ENCODE measurements at places on chromosomes 5 and 9. TPM values are rescaled to one million over a fixed set of nuclear protein-coding genes. Genes with fewer than 3 reads are reported as not detected.

DNA sequence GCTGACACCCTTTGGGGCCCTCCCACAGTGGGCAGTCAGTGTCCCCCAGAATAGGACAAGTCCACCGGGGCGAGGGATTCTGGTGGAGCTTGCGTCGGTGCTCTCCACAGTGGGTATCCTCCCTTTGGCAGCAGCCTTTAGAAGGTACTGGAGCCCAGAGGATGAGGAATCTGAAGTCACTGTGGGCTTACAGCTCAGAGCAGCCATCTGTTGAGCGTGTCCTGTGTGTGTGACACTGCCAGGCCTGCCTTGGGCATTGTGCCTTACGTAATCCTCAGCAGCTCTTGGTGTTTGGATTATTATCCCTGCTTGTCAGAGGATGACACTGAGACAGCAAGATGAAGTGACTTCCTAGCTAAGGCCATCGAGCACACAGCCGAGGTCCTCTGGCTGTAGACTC lies 12.6 kb downstream of the URM1 start:
- DNase-seq = no peak

DNA sequence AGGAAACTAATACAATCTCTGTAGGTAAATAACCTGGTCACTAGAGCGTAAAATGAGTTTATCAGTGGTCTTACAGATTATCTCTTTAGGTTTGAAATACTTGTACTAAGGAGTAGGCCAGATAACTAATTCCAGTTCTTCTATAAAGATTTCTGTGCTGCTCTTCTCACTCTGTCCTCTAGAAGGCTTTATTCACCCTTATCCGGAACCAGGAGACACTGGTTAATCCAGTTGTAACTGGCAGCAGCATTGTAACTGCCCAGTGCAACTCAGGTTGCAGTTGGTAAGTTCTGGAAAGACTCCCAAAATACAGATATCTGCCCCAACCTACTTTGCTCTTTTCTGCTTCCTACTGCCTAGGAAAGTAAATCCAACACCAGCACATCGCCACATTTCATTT lies 19.8 kb downstream of the C5orf22 start:
- no peak for DNase-seq

GRCh38 chr5:77627869-77628674 lies 10.4 kb downstream of the OTP start:
- DNase-seq = no peak

DNA sequence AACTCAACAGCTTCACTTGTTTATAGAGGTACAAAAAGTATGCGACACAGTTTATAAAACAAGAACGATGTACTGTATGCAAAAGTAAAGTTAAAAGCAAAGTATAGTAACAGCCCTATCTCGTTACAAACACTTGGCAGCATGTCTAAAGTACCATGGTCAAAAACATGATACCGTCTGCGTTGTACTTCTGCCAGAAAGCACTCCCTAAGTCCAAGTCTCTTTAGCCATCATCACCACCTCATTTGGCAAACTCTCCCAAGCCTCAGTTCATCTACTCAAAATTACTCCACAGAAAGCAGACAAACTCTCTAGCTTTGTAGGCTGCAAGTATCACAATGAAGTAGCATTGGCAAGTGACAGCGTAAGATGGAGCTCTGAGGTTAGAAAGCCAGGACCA lies 73.4 kb downstream of the NFIB start:
- DNase-seq = no peak

- no peak for DNase-seq
Observed at GRCh38 chr5:144088206-144089064, 82.0 kb downstream of the YIPF5 start.

DNA sequence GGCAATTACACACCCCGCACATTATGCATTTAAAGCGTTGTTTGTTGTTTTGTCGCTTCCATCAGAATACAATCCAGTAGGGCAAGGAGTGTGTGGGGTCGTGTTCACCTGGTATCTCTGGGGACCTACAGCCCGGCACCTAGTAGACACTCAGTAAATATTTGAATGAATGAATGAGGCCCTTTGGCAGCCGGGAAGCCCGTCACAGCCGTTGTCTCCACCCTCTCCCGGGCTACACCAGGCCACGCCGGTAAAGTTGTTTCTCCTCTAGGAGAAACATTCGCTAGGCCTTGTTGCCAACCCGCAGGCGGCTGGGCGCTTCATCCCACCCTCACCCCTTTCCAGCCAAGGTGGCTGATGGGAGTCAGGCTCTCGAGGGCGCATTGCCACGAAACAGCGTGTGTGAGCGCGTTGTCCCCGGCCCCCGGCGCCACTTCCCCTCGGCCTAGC lies 876 bp upstream of the JAK2 start:
- DNase-seq = no peak

DNA sequence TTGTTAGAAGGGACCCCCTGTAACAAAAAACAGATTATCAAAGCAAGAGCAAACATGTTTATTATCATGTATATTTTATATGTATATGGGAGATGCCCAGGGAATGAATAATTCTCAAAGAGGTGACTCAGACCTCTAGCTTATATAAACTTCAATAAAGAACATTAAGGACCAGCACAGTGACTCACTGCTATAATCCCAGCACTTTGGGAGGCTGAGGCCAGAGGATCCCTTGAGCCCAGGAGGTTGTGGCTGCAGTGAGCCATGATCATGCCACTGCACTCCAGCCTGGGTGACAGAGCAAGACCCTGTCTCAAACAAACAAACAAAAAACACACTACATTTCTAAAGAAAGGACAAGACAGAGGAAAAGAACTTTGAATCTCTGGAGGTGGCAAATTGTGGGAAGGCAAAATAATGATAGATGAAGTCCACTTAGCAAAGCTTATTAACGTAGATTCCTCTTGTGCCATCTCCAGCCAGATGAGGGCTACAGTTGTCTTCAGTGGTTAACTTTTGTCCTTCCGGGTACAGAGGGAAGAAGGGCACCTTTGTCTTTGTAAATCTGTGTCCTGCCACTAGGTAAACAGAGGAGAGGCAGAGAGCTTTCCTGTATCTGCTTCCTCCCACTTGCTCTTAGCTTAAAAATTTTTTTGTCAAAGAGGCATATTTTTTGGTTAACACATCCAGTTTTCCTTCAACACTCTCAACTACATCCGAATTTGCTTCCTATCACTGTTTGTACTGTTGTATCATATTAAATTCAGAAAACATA lies 7.5 kb upstream of the RFK start:
- no peak for DNase-seq

DNA sequence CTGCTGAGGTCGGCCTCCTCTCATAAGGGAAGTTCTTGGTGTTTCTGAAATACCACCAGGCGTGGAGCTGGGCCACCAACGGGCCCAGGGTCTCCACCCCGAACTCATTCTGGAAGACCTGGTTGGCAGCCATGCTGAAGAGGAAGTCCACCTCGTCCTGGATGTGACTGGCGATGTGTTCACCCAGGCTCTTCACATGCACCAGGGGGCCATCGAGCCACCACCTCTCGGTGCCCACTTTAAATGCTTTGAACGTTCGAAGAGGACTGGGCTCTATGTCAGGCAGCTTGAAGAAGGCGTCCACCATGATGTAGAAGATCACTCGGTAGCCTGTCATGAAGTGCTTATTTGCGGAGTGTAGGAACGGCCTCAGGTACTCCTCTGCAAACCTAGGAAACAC lies 15.1 kb downstream of the GLT6D1 start:
- no peak for DNase-seq

DNA sequence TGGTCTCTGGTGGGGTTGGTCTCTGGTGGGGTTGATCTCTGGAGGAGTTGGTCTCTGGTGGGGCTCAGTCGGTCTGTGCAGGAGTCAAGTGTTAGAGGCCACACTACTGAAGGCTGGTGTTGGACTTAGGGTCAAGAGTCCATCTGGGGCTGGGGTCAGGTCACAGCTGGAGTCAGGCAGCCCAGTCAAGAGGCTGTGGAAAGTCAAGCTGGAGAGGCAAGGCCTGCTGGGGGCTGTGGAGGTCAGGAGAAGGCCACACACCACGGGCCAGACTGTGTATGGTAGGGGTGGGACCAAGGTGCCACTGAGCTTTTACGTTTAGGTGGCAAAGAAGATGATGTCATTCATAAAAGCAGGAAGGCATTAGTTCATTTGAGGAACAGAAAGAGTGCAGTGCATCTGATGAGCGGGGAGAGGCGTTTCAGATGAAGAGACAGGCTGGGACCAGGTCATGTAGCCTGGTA lies 16.7 kb upstream of the CD74 start:
- no peak for DNase-seq

DNA sequence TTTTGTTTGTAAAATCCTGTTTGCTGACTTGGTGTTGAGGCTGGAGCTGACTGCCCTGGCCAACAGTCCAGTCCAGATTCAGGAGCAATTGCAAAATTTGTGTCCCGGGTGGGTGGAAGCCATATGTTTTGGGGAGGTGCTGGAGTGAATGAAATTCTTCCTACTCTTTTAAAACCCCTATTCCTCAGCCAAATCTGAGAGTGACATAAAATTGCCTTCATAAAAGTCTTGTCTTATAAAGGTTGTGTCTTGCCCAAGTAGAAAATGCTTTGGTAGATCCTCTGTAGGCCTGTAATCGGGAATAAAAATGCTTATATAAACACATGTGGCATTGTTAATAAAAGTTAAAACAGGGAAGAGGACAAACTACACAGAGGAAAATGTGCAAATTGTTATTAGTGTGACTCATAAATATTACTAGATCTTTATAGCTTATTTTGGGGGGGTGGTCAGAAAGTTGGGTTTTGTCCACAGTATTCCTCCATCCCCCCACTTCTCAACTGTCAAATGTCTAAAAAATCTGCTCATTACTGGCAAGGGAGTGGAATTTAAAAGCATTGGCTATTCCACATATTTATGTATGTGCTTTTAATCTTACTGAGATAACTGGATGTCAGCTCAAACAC lies 45.6 kb downstream of the NNT start:
- DNase-seq = no peak

DNA sequence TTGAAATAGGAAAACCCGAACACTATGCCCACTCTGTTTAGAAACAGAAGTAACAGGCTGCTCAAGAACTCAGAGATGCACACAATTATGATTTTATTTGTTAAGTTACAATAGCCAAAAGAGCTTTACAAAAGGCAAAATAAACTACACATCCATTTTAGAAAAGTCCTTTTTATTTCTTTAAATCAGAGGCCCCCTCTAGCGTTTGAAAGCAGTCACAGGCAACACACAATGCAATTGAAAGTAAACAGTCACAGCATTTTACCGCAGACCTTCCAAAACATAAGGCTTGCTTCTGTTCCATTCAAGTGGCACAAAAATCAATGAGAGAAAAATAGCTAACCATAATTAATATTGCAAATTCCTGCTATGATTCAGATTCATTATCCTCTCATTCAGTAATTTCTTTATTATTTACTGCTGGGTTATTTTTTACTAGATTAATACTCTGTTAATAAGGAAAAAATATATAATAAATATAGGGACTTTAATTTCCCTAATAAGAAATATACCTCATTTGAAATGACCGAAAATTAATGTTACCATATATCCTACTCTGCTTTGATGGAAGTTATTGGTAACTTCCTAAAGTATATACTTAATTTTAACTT lies 78.3 kb downstream of the CEP120 start:
- no peak for DNase-seq

GRCh38 chr5:108001222-108001621 lies 330.5 kb upstream of the EFNA5 start:
- no peak for DNase-seq

DNA sequence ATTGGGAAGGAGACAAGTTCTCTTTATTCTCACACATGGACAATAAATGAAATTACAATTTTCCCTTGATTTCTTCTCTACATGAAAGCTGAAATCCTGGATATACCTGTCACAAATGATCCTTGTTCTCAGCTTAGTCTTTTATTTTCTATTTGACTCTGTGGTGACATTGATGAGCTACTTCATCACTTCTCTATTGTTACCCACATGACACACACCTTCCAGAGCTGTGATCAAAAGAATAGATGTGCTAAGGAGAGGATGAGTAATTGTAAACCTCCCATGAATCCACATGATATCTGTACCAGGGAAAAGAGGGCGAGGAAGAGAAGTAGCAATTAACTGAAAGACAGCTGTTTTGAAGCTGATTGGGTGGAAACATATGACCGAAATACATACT lies 102.0 kb downstream of the CAVIN4 start:
- DNase-seq = no peak

DNA sequence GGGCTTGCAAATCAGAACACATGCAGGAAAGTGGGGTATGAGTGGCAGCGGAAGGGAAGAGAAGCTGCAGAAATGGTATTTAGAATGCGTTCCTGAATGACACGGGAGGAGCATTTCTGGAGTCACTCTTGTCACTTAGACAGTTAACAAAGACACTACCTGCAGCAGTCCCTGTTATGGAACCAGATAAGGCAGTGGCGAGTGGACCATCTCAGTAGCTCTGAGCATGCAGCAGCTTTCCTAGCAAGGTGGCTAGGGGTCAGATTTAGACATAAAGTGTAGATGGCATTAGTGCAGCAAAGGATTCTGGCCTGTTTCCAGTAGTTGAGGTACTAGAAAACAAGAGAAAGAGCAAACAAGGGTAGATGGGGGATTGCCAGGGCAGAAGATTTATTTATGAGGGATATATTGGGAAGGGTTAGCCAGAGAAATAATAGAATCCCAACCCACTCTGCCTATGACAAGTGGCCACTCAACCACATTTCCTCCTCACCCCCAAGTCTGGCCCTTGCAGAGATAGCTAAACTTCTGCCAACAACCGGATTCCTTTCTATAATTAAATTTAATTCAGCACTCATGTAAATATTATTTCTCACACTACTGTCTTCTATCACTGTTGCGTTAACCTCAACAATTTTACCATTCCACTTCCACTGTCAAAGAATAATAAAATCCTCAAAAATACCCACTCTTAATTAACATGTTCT lies 201.6 kb downstream of the DCP2 start:
- DNase-seq = no peak

DNA sequence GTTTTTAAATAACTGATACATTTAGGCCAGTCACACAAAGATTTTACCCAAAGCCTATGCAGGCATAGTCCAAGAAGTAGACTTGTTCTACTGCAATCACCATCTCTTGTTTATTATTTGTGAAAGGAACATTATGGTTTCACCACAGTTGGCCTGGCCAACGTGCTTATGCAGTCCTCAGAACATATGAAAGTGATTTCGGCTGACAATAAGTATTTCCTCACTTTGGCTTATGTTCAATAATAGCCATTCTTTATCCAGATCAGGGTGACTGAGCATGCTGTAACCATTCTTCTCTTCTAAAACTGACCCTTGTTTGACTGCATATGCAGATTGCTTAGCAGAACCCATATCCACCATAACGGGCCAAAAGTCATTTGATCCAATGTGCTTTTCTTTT lies 76.6 kb upstream of the CCDC152 start:
- no peak for DNase-seq

- no peak for DNase-seq
Observed at GRCh38 chr5:174387448-174387847, 336.9 kb upstream of the MSX2 start.

GRCh38 chr5:131984956-131985665 lies 26.3 kb downstream of the ACSL6 start:
- no peak for DNase-seq

GRCh38 chr9:74117151-74117550 lies 380.0 kb upstream of the RORB start:
- no peak for DNase-seq

The C1QTNF3 gene
- 7.7 TPM for total RNA-seq

The FOXD4L5 gene
- total RNA-seq = 0.75 TPM

The NEUROG1 gene
- not detected for total RNA-seq

The FBN2 gene
- not detected for total RNA-seq

The PRRX2 gene
- total RNA-seq = not detected

The ZDHHC11B gene
- 0.07 TPM for total RNA-seq

The LCN15 gene
- not detected for total RNA-seq

The GRIA1 gene
- not detected for total RNA-seq

The CSF2 gene
- total RNA-seq = 0.29 TPM
